Retina (tissue), 1 donor: ENCODE measurements at places on chromosomes 3 and 15.
A peak's percentile ranks its signal among the peaks of the same experiment; 100 is the strongest.

DNA sequence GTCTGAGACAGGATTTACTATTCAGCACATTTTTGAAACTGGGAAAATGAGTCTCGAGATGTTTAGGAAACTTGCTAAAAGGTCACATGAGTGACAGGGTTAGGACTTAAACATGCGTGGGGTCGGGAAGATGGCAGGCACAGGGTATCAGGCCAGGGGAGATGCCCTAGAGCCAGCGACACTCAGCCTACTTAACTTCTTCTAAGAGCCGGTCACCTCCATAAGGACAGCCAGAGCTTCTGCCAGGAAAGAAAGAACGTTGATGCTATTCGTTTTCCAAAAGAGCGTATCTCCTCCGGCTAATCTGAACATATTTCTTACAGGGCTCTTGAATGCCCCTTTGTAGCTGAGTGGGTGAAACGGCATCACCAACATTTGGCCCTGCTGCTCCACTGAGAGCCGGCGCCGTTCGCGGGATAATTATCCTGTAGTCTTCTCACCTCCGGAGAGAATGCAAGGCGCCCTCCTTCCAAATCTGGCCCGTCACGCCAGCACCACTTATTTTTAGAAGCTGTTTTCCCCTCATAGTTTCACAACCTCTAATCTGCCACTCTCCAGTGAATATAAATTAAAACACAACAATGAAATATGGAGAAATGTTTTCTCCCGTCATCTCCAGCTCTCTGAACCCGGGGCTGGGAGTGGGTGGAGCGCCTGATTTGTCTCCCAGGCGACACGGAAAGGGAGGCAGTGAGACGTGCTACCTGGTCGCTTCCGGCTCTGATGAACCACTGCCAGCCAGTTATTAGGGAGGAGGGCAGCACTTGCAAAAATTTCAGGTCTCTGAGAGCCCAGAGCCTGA, 58.5 kb downstream of the LIPC start:
- DNase-seq: no peak

DNA sequence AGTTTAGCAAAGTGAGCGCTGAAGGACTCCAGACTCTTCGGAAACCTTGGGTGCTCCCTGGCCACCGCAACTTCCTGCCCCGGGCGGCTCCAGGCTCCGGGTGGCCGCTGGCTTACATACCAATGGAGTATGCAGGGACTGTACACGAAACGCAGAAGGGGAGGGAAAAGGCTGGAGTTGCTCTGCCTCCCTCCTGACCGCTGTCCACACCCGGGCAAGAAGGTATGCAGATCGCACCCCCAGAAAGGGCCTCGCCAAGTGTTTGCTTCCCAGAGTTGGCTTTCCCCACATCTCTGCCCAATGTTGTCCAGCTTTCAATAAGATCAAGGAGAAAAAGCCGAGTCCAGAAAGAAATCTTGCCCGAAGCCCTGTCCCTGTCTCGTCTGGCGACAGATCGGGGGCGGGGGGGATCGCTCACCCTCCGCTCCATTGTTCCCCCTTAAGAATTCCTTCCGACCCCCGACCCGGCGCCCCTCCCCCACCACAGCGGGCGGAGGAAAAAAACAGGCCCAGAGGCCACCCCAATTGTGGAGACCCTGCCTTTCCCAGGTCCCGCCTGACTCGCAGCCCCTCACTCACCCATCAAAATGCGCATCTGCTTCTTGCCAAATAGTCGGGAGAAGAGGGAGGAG, 533 bp downstream of the ARF4 start:
- no peak for DNase-seq

DNA sequence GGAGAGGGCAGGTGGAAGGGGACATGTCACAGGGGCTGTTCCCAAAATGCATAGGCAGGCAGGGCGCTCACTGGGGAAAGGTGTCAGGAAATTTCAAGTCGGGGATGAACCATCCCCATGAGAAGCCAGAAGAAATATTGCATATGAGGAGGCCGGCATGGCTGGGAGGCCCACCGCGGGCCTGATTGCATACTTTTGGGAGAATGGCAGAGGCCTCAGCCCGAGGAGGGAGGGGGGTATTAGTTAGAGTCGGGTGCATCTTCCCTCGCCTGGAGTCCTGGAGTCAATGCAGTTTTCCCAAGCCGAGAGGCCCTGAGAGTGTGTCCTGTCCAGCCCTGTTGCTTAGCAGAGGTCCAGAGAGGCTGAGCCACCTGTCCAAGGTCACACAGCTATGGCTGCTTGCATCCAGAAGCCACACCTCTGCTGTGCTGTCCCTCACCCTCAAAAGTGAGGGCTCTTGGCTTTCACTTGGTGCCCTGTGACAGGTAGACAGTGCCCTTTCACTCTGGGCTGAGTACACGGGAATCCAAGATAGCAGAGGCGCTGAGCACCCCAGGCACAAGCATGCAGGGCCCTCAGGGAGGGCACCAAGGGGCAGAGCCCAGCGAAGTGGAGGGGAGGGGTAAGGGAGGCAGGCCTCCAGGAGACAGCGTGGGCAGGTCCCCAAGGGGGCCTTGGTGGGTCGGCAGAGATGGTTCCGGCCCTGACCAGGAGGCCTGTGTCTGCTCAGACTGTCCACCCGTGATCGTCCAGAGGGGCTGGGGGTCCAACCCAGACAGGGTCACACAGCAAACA, 48.5 kb downstream of the GRIP2 start:
- DNase-seq: no peak

DNA sequence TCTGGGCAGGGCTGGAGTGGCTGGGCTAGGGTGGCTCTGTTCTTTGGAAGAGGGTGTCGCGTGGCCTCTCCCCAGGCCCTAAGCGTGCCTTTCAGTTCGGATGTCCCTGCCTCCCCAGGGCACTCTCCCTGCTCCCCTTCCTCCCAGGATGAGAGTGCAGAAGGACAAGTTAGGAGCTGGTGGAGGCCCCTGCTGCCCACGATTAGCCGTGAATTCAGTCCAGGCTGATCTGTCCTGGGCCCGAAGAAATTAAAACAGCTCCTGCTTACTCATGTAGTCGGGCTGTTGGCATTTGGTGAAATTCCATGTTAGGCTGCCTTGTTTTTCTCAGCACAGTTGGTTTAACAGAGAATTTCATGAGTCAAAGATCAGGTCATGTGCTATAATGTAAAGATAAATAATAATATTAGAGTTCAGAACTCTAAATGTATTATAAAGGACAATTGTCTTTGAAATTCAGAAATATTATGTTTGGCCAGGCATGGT, 24.5 kb downstream of the NIPA1 start:
- DNase-seq: no peak

- no peak for DNase-seq
These were observed 30.5 kb upstream of the ZFAND6 start for GRCh38 chr15:80028937-80029336.

GRCh38 chr3:71072287-71072686, 511.2 kb downstream of the FOXP1 start:
- DNase-seq: no peak

DNA sequence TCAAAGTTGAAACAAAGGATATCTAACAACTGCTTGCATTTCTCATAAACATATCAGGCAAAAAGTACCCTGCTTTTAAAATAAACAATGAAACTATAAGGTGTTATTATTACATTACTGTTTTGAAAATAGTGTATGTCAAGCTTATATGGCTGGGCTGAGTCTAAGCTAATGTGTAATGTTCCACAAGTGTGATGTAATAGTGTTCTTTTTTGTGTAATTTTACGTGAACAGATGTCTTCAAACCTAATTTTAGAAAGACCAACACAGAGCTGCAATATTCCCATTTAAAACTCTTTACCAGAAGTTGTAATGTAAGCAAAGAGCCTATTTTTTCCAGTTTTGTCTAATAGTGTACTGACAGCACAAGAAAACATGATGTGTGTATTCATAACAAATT, 34.0 kb downstream of the MINDY2 start:
- DNase-seq: no peak

- no peak for DNase-seq
These were observed 2.9 kb downstream of the SLC22A13 start for GRCh38 chr3:38268522-38268921.

DNA sequence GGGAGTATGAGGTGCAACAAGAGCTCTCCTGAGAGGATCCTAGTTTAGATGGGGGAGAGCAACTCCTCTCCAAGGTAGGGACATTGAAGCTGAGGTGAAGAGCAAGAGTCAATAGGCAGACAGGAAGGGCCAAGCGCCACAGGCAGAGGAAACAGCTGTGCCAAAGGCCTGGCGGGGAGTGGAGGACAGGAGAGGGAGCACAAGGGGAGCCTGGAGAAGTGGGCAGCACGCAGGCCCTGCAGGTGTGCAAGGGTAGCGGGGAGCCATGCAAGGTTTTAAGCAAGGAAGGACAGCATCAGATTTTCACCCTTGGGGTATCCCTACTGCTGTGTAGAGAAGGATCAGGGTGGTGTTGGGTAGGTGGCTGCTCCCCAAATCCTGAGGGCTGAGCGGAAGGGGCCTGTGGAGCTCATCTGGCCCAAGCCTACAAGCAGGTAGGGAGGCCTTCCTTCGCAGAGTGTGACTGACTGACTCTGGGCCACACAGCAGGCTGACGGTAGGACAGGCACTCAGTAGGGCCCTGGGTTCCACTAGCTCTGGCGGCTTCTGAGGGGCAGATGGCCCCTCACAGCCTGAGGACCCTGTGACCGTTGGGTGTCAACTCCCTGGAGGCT, 13.3 kb downstream of the CHST13 start:
- DNase-seq: no peak

DNA sequence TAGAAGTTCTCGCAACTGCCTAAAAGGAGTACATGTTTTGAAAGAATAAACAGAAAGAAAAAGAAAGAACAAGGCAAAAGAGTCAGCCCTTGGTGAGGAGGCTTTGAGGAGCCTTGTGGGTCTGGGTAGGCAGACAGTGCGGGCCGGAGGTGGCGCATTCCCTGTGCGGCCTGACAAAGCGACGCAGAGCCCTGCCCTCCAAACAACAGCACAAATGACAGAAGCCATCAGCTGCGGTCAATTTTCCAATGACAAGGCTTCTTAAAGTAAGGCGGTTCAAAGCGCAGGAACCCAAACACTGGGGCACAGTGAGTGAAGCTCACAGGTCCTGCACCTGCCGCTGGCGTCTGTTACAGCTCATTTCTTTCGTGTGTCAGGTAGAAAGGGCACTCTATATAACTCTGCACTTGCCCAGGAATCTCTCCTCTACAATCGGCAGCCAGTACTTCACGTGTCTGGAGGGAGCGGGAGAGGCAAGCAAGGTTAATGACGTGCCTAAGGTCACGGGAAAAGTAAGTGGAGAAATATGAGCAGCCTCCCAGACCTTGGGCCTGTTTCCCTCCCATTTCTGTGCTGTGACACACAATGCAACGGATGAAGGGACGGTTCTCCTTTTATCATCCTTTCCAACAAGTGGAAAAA, 178.1 kb downstream of the OPA1 start:
- no peak for DNase-seq

GRCh38 chr3:32237670-32238452, 619 bp upstream of the CMTM8 start:
- DNase-seq: peak; percentile 74

- no peak for DNase-seq
These were observed 23.9 kb downstream of the IL5RA start for GRCh38 chr3:3086239-3086638.

DNA sequence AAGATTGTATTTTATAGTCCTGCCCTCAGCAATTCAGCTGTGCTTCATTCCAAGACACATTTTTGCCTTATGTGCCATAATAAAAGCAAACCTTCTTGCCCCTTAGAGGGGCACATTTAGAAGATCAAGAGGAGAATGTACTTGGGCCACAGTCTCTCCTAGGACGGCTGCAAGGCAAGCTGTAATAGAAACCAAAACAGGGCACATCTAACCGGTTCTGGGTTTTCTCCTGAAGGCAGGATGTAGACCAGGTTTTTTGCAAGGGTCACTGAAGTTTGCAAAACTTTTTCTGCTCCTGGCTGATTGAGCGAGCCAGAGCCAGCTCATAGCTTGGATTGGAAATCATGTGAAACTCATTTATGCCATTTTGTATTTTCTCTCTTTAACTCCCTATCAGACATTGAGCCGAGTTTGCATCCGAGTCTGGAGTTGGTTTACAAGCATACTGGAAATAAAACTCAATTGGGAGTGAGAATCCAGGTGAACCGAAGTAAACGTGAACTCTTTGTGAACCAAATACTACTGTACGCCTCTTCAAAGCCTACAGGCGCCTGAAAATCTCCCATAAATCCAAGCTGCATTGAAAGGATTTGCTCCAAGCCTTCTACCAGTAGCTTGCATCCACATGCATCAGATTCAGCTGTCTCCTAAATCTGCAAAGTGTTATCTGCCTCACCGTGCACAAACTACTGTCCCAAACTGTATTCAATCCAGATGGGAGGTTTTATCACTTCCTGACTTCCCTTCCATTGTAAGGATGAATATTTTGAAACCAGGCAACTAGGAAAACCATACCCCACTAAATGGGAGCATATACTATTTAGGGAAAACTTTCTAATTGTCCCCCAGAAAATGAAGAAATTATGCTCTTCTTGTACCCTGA, 60.9 kb upstream of the TSC22D2 start:
- DNase-seq: no peak

- DNase-seq: no peak
These were observed 32.3 kb upstream of the UBE2Q2 start for GRCh38 chr15:75810874-75811498.

DNA sequence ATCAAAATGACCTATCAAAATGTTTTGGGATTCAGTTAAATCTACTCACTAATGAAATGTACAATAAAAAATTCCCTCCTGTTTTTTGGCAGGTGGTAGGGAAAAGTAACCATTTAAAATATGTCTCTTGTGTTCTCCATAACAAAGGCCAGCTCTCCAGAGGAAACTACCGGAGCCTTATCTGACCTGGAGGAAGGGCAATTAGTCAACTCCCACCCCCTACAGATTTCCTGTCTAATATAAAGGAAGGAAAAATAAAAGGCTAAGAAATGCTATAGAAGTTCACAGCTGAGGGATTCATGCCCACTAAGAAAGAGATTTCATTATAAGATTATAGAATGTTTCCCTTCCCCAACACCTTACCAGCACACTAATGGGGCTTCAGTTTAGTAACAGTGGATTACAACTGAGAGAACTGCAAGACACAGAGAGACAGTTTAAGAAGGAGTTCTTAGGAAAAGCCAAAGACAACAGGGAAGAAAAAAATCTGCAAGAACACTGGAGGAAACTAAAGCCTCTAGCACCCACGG, 376.5 kb upstream of the KCNMB2 start:
- DNase-seq: no peak

DNA sequence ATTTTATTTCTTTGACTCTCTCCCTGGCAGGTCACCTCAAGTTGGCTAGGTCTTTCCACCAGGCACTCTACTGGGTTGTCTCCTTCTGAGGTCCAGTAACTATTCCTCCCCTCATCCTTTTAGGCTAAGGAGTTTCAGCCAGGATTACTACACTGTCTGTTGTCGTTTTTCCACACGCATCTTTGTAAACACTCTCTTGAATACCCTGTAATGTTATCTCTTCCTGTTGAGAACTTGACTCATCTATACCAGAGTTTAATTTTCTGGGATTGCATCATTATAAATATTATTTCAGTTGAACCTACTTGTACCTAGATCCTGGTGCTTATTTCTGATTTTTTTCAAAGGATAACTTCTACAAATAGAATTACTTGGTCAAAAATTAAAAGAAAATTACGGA, 138.3 kb downstream of the SQOR start:
- no peak for DNase-seq

DNA sequence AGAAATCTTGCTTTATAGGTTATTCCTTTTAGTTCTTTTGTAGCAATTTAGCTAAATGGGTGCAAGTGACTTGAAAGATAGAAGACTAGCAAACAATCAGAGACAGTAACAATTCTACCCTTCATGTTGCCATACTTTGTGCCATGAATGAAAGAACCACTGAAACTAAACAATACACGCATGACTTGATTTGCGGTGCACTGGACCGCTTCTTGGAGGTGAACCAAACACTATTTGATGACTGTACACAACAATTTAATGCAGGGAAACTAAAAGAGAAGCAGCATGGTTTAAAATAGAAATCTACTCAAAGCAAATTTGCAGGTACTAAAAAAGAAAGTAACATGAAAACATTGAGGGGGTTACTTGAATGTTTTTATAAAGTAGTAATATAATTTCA, 331.0 kb upstream of the RARB start:
- no peak for DNase-seq
